ENCODE measurements at places on chromosomes 2 and 18.

DNA sequence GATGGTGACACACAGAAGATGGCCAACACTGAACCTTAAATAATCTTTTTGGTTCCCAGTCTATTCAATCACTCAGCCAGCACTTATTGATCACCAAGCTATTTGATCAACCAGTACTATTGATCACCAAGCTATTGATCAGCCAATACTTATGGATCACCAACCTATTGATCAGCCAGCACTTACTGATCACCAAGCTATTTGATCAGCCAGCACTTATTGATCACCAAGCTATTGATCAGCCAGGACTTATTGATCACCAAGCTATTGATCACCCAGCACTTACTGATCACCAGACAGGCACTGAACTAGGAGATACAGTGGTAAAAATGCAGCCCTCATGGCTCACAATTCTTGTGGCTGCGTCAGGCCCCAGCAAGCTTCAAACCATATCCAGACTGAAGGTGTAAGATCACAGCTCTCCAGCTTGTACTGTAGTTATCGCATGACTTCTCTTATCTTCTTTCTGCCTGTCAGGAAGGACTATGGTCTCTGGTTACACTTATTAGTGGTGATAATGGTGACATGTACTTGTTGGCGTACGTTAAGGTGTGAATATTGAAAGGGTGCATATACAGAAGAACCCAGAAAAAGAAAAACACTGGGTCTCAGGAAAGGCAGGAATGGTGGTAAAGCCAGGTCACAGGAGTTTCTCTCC, 18.4 kb upstream of the B3GNT2 start:
- no peak for DNase-seq

DNA sequence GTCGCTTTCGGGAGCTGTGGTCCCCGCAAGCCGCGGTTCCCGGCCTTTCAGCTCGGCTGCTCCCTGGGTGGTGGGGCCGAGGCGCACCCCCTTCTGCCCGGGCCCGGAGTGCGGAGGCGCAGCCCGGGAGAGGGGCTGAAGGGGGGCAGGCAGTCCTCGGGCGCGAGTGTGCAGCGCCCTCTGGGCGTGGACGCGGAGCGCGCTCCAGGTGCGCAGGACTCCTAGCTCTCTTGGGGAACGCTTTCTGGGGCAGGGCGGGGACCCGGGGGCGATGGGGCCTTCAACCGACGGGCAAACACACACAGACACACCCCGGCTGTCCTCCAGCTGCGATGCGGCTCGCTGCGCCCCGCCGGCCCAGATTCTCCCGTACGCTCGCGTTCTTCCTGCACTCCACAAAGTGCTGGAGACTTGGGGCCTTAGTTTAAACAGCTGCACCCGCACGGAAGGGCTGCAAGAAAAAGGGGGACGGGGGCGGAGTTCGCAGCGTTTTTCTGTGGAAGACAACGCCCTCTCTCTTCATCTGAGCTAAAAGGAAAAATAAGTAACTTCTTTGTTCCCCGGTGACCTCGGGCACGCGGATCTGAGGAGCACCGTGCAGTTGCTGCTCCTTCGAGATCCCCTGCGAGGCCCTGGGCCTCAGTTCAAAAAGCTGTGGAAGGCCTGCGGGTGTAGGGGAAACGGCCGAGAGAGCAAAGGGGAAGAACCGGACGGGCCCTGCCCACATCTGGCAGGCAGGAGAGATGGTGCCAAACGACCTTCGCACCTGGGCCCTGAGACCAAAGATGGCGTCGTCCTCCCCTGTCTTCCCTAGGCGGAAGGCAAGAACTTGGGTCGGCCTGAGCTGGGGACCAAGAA, 593 bp upstream of the SDC1 start:
- DNase-seq: no peak

DNA sequence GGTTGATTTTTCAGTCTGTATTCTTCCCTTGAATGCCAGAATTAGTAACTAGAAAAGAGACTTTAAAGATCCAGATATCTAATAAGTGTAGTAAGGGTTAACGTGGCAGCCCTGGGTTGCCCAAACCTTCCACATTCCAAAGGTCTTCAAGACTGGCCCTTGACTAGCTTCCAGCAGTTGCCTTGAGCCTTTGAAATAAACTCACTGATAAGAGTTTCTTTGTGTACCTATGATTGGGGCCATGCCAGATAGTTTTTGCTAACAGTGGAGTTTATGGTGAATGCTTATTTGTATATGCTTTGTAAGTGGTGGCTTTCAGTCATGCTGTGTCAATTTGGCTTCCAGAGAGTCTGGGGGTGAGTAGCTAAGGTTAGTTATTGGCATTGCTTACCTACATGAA, 722.3 kb downstream of the RNF144A start:
- DNase-seq: no peak

DNA sequence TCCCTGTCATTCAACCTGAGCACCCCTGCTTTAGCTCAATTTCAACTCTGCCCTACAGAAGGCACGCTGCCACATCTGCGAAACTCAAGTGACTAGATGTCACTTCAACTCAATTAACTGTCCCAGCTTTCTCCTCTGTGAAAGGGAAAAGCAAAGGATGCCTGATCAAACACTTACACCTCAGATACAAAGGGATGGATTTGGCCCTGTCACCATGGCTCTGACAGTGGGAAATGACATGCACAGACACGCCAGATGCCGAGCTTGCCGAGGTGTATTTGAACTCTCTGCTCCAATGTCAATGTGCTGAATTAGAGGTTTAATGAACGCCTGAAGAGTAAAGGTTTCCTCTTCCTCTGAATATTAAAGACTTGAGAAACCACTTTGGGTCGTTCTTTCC, 481.1 kb downstream of the CBLN2 start:
- DNase-seq: no peak

GRCh38 chr18:63145166-63145850, 174.3 kb downstream of the BCL2 start:
- DNase-seq: no peak

- DNase-seq: no peak
Measured at GRCh38 chr2:38933653-38934052, 44.0 kb downstream of the ARHGEF33 start.

DNA sequence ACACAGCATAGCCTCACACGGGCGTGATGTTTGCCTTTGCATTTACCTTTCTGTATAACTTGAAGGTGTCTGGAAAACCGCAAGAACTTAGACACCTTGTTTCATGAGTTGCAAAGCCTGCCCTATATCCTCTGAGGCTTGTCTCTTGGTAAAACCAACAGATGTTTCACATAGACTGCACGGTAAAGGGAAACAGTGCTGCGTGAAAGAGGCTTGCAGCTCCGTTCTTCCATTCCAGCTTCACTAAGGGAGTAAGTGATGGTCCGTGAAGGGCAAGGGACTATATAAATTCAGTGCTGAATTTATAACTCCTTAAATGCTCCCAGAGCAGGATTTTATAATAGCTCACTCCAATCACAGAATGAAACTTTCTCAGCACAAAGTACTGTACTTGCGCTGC, 360.5 kb downstream of the SOX11 start:
- DNase-seq: no peak

DNA sequence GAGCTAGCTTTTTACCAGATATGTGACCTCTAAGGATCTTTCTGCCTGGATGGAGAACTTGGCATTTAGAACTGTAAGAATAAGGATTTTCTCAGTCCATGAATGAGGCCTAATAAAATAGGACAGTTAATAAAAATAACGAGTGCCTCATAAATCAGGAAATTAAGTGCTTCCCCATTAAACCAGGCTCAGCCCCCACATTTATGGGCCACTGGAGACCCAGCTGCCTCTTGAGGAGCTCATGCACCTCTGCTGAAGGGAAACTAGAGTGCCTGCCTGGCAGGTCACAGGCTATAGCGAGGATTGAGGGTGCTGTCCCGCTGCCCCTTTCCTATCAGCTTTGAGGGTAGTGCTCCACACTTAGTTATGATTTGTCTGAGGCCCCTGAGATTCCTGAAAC, 158.0 kb downstream of the ALK start:
- no peak for DNase-seq

DNA sequence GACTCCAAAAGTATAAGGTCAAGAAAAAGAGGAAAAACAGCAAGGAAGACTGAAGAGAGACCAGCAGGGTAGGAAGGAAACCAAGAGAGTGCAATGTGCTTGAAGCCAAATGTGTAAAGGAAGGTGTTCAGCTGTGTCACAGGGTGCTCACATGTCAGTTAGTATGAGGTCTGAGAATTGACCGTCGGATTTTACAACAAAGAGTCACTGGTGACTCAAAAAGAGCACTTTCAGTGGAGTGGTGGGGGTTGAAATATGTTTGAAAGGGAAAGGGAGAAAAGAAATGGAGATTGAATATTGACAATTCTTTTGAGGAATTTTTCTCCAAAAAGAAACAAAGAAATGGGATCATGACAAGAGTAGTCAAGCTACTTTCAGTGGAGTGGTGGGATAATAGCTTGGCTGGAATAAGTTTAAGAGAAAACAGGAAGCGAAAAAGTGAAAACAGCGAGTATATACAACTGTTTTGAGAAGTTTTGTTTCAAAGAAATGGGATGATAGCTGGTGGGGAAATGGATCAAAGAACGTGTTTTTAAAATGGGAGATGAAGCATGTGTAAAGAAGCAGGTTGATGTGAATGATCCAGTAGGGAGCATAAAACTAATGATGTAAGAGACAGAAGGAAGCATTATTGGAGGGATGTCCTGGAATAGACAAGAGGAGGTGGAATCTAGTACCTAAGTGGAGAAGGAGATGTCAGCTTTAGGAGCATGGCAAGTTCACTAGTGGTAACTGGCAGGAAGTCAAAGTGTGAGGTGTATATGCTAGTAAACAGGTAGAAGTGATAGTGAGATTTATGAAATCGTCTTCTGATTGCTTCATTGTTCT, 3.6 kb upstream of the TSPYL6 start:
- no peak for DNase-seq

GRCh38 chr2:137959166-137959565, 5.1 kb upstream of the HNMT start:
- no peak for DNase-seq

- peak; percentile 19 for DNase-seq
Measured at GRCh38 chr2:129296806-129297205, 682.7 kb upstream of the RAB6C start.

GRCh38 chr18:4755848-4756247, 300.7 kb upstream of the DLGAP1 start:
- no peak for DNase-seq

DNA sequence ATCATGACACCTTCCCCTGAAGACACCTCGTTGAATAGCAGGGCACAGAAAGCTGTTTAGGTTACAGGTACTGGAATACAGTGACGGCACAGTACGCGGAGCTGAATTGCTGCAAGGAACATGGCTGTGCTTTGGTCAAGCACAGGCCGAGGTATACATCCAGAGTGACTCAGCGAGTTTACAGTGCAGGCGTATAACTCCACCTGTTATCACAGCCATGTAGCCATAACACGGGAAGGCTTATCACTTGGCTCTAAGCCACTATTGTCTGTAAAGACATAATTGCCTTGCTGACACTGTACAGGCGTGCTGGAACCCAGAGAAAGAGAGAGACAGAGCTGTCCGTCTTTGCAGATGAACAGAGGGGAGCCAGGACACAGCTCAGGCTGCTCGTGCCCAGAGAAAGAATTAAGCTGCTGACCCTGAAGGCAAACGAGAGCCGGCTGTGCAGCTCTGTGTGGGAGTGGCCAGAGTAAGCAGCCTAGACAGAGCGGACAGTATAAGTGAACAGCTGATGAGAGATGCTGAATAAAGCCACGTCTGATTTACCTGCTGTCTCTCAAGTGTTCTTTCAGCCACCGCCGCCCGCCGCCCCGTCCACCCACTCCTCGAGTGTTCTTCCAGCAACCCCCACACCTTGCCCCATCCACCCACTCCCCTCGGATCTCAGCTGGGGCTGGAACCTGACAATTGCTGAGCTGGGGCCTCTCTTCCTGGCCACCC, 87.3 kb upstream of the PPP1CB start:
- DNase-seq: no peak

DNA sequence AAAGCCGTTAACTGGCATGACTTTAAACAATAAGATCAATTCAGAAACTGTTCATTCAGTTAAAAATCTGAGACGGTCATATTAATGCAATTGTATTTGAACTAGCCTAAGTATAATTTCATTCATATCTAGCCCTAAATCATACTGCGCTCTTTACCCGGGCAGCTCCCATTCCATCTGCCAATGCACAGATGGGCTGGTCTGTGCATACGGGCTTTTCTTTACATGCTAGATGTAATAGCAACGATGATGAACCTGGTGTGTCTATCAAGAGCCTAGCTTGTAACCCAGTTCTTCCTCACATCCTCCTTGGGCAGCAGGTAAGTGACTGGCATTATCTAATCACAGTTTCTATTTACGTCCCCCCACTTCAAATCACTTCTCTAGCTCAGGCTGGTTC, 631.5 kb upstream of the KLHL29 start:
- no peak for DNase-seq

DNA sequence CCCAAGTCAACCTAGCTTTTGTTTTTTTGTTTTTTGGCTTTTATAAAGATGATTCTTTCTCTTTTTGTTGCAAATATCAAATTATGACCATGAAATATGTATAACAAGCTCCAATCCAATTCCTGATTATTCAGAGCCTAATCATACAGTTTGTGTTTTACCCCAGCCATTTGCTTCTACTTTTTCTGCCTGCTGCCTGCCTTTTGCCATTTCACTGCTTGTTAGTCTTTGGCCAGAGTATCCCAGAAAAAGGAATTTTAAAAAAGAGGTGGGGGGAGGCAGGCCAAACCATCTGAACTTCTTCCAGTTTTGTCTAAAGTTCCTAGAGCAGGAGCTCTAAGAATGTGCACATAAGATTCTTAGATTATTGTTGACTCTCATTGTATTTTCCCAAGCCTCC, 211.9 kb upstream of the VRK2 start:
- DNase-seq: no peak

DNA sequence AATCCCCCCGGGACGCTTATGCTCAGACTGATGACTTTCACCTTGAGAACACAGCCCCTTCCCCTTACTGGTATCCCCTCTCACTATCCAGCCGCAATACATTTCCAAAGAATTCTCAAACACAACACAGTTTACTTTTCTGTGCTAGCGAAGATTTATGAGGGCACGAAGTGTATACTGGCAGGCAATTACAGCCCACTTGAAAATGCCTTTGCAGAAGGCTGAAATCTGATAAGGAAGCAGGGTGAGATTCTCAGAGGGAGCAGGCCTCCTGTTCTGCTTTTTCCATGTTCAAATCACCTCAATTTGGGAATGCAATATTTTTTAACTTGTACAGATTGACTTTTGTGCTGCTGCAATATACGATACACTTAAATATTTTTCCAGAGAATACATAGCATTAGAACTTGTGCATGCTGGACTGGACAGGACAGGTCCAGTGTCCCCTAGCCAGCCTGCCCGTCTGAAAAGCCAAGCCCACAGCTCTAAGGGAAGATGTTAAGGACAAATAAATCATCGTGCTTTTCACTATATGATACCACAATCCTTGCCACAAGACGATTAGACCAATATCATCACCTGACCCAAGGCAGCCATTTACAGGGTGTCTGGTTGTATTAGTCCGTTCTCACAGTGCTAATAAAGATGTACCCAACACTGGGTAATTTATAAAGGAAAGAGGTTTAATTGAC, 262.1 kb downstream of the EPHA4 start:
- no peak for DNase-seq

- DNase-seq: no peak
Measured at GRCh38 chr18:9615280-9615797, 980 bp upstream of the PPP4R1 start.

GRCh38 chr2:171889333-171889732, 4.7 kb downstream of the SLC25A12 start:
- no peak for DNase-seq

Data from NCI-H2029 (cell line).